ENCODE measurements at places on chromosomes 5 and 9.

DNA sequence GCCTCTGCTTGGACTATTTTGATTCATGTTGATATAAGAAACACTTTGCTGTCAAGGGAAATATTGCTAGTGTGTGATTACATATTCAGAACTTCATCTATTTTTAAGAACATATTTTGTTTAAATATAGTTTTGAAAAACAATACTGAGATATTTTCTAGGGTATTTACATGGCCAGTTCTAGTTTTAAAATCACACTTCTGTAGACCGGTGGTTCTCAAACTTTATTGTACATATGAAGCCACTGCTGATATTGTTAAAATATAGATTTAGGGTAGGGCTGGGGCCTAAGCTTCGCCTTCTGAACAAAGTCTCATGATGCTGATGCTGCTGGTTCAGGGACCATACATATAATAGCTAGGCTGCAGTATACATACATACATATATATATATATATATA, 1000.0 kb downstream of the PTPRD start:
- DNase-seq = no peak

- DNase-seq = no peak
Measured at GRCh38 chr5:2263763-2264162, 381.0 kb upstream of the IRX4 start.

DNA sequence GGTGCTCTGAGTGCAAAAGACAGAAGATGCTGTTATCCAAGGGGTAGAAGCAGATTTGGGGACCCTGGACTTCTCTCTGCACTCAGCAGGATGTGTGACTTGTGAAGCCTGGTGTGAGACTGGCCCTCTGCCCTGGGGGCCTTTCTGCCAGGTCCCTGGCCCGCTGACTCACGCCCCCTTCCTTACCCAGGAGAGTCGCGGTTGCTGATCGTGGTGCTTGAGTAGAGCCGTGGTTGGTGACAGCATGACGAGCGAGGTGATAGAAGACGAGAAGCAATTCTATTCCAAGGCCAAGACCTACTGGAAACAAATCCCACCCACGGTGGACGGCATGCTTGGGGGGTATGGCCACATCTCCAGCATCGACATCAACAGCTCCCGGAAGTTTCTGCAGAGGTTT, 6.5 kb downstream of the NTMT1 start:
- no peak for DNase-seq

GRCh38 chr9:131260751-131261452, 15.4 kb downstream of the FAM78A start:
- DNase-seq = no peak

DNA sequence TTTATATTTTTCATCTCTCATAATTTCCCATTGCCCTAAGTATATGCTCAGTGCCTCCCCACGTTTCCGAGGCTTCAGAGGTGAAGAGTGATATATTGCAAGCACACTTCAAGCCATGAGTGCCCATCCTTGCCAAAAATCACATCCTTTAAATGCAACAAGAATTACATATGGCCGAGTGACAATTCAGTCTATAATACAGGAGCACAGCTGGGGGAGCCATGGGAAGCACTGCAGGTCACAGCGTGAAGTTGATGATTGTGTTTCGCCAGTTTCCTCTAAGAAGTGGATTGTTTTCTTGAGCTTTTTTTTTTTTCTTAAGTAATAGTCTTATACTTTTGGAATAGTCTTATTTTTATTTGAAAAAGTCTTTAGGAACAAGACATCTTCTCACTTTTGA, 61.1 kb downstream of the MTRR start:
- DNase-seq = no peak

- DNase-seq = peak; percentile 92
Measured at GRCh38 chr5:134029156-134029555, 24.4 kb upstream of the VDAC1 start.

DNA sequence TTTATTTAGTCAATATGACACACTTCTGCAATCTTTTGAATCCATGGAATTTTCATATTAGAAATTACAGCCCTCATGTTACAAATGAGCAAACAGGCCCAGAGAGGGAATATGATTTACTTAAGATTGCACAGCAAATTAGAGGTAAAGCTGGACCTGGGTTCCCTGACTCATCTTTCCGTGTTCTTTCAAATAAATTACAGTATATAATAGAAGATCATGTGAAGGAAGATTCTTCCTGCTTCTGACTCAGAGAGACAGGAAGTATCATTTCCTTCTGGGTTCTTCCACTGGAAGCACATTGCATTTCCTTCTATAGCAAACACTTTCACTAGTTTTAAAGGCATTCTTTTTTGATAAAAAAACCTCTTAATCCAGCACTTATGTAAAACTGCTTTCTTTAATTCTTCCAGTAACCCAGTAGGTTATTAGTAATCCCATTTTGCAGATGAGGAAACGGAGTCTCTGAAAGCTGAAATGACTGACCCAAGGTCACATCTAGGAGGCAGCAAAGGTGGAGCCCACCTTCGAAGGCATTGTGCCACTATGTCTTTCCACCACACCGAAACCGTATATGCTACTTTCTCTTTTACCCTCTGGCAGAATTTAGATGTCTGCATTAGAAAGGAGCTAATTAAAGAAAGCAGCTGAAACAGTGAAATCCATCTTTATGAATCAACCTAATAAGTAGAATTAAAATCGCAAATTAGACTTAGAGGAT, 566.7 kb upstream of the KLF4 start:
- peak; percentile 75 for DNase-seq

- no peak for DNase-seq
Measured at GRCh38 chr9:88571419-88571818, 36.4 kb downstream of the NXNL2 start.

DNA sequence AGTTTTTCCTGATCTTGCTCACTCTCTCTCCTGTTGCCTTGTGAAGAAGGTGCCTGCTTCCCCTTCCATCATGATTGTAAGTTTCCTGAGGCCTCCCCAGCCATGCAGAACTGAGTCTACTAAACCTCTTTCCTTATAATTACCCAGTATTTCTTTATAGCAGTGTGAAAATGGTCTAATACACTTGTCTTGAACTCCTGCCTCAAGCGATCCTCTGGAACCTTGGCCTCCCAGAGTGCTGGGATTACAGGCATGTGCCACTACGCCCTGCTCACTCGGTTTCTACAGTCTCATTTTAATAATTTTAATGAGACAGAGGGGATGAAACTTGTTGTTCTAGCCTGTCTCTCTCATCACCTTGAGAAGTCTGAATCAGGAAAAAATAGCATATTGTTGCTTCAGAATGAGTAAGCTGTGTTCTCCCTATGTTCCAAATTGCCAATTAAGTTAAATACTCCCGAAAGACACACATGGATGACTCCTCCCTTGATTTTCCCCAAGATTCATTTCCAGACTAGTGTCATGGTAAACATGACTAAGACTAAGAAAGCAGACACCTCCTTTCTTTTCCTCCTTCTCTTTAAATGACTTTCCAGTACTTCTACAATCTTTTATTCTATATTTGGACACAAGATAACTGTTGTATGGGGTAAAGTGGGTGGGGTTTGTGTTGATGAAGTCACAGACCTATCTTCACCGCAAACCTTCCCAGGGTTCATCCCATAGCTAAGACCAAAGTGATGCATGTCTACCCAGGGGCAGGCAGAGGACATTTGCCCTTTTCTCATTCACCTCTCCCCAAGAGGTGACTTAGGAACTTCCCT, 7.8 kb upstream of the DNAJC18 start:
- DNase-seq = no peak

GRCh38 chr5:179825655-179826182, 5.0 kb downstream of the SQSTM1 start:
- no peak for DNase-seq

DNA sequence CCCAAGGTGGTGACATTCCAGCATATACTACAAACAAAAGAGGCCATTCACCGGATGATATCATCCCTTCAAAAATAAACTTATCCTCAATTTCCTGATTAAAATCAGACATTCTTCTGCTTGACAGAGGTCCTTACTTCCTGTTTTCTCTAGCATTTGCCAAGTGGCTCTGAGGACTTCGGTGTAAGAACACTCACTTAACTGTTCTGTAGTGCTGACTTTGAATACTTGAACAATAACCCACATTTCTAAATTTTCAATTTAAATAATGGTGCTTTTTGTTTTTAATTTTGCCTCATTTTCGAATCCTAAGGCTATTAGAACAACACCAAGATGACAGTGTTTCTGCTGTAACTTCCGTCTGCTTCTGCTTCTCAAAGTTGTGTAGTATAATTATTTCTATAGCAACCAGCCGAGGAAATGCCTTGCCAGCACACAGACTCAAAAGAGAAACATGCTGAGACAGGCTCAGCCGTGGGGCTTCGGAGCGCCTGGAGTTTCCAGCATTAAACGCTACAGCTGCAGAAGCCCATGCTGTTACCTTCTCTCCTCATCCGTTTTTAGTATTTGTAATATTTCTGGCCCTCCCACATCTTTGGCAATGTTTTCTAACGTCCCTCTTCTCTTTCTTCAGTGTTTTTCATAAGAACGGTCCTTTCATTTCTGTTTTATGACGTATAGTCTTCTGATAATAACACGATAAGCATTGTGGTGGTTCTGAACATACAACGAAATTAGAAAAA, 19.5 kb upstream of the ANXA1 start:
- peak; percentile 90 for DNase-seq

DNA sequence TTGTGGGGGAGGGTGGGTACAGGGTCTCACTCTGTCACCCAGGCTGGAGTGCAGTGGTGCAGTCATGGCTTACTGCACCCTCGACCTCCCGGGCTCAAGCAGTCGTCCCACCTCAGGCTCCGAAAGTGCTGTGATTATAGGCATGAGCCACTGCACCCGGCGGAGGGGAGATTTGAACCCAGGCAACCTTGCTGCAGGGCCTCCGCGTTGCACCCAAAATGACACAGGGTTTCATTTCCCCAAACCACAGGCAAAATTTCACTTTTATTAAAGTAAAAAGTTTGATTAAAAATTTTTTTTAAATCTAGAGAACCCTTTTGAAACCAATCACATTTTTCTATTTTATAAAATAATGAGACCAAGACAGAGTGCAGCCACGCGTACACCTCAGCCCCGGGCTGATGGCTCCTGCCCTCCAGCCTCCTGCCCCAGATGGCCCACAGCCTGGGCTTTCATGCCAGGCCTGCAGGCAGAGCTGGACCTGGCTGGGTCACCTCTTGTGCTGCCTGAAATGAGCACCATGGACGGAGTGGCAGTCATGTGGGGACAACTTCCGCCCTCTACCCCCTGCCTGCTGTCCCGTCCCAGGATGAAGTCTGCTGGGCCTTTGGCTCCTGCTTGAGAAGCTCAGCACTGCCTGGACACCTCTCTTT, 30.5 kb downstream of the USP20 start:
- DNase-seq = no peak

- no peak for DNase-seq
Measured at GRCh38 chr5:2220741-2221140, 338.0 kb upstream of the IRX4 start.

Data from MCF 10A (cell line).